ENCODE measurements at places on chromosomes 12 and 14.

DNA sequence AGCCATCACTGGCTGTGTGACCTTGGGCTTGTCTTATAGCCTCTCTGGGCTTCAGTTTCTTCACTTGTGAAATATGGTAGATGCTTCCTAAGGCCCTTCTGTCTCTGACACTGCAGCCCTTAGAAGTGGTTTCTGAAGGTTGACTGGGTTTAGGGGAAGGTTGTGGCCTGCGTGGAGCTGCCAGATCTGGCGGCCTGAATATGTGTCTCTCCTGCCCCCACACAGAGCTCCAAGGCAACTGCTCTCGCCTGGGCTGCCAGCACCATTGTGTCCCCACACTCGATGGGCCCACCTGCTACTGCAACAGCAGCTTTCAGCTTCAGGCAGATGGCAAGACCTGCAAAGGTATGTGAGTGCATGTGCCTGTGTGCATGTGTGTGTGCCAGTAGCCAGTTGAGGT lies 4.0 kb downstream of the LRP1-AS start:
- no peak for DNase-seq

GRCh38 chr12:76909290-76909689 lies 30.5 kb upstream of the CSRP2 start:
- DNase-seq: no peak

DNA sequence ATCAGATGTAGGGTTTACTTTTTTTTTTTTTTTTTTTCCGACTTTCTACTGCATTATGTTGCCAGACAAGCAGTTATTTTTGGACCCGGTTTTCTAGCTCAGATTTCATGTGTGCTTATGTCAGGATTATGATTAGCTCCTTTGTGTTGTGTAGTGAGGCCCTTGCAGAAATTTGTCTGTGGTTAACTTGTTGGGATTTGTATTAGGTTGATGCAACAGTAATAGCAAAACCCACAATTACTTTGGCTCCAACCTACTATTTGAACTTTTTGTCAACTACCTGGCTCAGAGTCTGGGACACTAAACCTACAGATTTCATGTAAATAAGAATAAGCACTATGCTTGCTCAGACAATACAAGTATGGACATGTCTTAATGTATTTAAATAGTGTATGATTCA lies 44.1 kb upstream of the KCNJ8 start:
- DNase-seq: no peak

DNA sequence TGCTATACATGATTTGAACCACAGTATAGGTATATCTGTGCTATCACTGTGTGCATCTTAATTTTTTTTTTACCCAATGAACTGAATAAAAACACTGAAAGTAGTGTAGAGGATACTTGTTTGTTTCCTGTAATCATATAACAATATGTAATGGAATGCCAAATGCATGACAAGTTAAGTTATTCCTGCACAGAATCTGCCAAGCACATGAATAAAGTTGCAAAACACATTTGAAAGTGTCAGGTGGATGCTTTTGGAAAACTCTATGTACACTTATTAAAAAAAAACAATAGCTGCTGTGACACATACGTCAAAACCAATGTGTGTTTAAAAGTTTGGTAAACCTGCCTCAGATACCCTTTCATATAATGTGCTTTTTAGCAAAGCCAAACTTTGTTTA lies 1638.1 kb upstream of the SEL1L start:
- DNase-seq: no peak

GRCh38 chr12:15751741-15752140 lies 37.4 kb downstream of the EPS8 start:
- no peak for DNase-seq

Measured in NCI-H1694 treated with DMSO at 0.1 percent for 48 hours (cell line).